ENCODE measurements at places on chromosomes 3 and 15.

DNA sequence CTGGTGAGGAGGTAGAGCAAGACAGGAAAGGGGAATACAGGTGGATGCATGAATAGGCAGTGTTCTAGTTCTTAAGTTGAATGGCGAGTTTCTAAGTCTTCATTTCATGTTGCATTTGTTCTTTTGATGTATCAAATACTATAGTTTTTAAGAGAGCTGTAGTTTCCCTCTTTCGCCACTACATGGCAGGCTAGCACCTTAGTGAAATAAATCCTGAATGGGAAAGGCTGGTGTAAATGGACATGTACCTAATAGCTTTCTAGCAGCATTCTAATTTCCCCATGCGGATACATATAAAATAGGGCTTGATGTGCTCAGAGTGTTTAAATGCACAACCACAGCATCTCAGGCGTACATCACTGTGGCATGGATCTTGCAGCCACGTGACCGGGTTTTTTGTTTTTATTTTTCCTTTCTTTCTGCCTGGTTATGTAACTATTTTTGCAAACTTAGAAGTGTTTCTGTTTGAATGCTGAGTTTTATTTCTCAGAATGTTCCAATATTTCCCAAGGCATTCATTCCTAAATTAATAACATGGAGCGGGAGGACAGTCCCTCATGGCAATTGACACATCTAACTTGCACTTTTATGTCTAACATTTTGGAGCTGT lies 23.5 kb upstream of the CLN6 start:
- peak; percentile 62 for DNase-seq

- DNase-seq = no peak
Measured at GRCh38 chr3:114634635-114635034, 340.8 kb downstream of the TIGIT start.

- DNase-seq = no peak
Measured at GRCh38 chr3:144831955-144832716, 860.5 kb downstream of the DIPK2A start.

- DNase-seq = no peak
Measured at GRCh38 chr15:80946576-80946975, 43.0 kb downstream of the MESD start.

DNA sequence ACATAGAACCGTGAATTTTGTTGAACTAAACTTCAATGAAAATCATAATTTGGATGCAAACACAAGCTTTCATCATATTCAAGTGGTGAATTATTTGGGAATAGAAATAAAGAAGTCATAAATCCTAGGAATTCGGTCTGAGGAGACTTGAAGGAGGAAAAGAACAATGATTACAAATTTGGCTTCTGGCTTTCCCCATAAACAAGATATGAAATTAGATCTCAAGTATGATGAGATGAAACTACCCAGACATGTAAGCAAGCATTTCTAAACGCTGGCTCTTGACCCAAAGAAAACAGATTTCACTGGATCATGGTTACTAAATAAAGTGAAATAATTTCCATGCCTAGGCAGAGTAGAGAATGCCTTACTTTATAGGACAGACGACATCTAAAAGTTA lies 146.9 kb upstream of the LRTM1 start:
- no peak for DNase-seq

DNA sequence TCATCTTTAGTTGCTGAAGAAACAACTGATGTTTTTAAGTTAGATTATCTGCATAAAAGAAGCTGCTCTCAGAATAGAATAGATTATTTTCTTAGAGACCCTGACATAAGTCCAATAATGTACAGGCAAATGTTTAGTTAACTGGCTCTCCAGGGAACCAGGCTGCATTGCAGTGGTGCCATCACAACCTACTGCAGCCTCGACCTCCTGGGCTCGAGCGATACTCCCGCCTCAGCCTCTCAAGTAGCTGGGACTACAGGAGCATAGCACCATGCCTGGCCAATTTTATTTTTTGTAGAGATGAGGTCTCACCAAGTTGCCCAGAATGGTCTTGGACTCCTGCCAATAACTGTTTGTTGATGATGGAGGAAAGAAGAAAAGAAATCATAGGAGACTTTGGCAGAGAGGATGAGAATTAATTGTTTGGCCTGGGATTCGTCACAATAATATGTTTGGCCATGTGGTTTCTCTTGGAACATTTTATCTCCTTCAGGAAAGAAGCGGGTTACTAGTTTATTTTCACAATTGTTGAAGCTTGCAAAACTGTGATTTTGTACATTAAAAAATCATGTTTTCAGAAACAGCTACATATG lies 429.2 kb downstream of the CADM2 start:
- no peak for DNase-seq

DNA sequence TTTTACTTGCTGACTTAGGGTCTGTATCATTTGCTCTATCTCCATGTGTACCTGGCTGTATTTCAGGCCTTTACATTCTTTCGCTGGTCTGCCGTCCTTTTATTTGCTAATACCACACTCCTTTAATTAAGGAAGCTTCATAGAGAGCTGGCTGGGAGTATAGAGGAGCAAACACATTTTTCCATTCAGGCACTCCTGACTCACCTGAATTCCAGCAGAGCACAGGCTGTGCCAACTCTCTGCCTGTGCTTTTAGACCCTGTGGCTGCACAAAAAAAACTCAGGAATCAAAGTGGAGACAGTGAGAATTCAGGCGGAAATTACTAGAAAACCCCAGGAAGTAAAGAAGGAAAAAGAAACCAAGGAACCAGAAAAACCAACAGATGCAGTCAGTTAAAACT lies 29.0 kb upstream of the ATP10A start:
- DNase-seq = no peak

DNA sequence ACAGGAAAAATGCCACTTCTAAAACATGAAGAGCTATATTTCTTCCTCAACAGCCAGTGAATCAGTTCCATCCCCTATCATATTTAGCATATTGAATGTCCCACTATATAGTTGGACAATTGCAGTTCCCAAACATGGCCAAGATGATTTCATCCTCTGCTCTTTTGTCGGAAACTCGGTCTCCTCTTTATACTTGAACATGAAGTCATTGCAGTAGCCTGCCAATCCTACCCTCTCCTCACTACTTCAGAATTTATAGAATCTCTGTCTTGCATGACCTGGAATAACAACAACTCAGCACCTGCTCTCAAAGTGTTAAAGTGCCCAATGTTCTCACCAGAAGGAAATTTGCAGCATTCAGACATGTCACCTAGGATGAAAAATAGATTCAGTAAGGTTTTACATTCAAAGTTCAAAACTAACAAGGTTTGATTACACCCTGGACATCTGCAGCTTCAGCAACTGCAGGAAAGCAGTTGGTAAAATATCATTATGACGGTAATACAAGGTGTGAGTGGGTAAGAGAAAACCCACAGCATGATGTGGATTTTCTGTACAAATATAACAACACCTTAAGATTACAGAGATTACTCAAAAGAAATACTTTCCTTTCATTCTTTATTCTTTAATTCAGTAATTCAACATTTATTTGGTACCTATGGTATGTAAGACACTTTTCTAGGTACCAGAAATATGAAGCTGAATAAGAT lies 52.5 kb downstream of the TP63 start:
- DNase-seq = no peak

DNA sequence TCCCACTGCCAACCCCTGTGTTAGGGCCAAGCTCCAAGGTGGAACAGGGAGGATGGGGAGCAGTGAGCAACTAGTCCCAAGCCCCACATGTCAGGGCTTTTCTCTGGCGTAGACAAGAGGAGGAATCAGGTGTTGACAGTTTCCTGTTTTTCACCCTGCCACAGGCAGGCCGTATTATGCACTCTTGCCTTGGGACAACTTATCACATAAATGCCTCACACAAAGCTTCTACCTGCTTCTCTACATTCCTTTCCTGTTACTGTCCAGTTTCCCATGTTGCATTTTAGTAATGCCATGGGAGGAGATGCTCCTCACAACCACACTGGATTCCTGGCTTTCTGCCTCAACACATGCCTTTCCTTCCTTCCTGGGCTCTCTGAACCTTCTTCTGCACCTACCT lies 381.2 kb upstream of the ATP11B start:
- no peak for DNase-seq

DNA sequence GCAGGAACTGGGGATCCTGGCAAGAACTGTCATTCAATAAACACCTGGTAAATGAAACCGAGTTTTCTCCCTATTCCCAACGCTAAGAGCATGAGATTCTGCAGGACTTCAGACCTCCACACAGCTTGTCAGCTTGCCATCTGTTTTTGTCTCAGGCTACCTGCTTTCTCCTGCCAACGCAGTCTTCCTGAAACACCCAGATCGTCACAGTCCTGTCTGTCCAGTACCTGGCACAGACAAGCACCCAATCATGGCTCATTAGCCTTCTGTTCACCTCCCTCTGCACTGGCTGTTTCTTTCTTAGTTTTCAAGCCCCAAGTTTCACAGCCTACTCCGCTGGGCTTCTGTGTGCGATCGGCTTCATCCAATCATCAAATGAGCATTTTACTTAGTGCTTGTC lies 5.0 kb downstream of the SLC12A8 start:
- DNase-seq = no peak

DNA sequence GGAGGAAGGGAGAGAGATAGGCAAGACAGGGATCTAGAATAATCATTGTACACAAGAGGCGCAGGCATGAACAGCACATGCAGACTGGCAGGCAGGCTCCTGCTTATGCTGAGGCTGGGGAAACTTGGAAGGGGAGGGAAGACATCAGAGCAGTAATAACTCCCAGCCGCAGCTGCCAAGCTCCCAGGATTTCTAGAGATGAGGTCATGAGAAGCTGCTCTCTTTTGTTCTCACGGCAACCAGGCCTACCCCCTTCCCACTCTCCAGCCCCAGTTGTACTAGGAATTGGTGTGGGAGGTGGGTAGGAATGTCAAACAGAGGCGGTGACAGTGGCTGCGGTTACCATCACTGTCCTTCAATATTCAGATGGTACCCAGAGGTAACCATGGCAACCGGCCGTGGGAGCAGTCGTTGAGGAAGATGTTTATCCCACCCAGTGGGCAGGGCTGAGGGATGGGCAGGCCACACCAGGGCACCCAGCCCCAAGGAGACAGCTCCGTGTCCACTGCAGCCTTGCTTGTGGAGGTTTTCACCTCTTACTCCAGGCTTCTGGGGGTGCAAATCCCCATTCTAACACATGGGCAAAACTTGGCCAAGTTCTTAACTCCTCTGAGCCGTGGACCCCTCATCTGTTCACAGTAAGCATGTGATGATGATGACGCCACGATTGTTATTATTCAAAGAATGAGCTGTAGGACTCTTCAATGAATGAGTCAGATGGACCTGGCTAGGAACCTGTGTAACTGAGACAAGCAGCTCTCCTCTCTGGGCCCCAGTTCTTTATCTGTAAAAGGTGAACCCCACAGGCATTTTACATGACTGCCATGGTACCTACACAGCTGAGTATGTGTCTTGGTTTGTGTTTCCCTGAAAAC lies 360.8 kb upstream of the PROK2 start:
- DNase-seq = no peak

DNA sequence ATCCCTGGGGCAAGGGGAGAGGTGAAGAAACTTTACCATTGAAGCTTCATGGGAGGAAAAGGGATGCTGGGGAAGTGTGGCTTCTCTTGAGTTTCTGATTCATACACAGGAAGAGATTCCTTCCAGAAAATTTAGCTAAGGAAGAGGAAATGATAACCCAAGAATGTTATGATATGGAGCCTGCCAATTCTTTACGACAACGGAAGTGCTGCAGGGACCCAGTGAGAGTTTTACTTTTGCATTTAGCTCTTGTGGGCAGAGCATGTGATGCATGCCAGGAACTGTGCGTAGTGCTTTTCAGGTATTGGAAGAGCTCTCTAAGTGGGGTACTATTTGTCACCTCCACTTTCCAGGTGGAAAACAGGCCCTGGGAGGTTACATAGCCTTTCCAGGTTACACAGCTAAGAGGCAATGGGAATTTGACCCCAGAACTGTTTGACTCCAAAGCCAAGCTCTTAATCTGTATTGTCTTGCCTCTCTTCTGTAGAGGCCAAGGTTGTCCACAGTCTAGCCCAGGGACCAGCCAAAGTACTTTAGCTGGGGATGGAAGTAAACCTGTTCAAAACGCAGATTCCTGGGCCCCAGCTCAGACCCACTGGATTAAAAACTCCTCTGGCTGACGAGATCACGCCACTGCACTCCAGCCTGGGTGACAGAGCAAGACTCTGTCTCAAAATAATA lies 23.0 kb downstream of the CMTM7 start:
- DNase-seq = peak; percentile 63

- DNase-seq = no peak
Measured at GRCh38 chr3:67620869-67621268, 33.5 kb downstream of the SUCLG2 start.

GRCh38 chr15:26889298-26889898 lies 22.5 kb downstream of the GABRA5 start:
- peak; percentile 67 for DNase-seq

- no peak for DNase-seq
Measured at GRCh38 chr3:4355401-4356219, 52.4 kb downstream of the SETMAR start.

All from B cell (primary cell).